ENCODE measurements at places on chromosomes 12 and 14.

- DNase-seq: no peak
These were observed 416.2 kb downstream of the EGLN3 start for GRCh38 chr14:33534632-33535031.

DNA sequence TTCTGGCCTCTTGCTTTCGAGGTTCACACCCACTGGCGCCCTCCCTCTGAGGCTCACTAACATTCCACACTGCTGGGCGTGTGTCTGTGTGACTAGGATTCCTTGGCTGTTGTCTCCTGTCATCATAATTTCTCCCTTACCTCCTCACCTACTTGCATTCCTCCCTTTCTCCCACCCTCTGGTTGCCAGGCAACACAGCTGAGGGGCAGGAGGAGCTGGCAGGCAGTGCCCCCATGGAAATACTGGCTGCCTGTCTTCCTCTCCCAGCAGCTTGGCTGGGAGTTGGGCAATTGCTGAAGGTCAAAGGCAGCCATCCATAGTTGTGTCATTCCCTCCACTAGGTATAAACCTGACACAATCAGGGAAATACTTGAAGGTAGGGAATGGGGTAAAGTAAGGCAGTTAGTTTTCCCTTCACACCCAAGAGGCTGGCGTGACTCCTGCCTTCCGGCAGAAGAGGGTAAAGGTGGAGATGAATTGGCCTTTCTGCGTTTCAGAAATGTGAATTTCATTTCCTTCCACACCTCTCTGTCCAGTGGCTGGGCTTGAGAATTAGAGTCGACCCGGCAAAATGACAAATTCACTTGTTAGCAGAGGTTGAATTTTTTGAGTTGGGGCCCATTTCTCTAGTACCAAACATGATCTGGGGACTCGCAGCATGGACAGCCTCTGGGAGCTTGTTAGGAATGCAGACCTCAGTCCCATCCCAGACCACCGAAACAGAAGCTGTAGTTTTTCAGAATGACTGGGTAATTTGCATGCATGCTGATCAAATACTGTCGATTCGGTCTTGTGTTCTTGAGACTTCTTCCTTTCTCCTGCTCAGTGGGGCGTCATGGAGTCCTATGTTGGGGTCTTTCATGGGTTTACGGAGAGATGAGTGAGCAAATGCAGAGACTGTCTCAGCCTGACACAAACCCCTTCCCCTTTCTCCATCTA lies 24.3 kb upstream of the EMP1 start:
- no peak for DNase-seq

GRCh38 chr14:93185349-93185720 lies 218 bp downstream of the LYSET start:
- DNase-seq: no peak

DNA sequence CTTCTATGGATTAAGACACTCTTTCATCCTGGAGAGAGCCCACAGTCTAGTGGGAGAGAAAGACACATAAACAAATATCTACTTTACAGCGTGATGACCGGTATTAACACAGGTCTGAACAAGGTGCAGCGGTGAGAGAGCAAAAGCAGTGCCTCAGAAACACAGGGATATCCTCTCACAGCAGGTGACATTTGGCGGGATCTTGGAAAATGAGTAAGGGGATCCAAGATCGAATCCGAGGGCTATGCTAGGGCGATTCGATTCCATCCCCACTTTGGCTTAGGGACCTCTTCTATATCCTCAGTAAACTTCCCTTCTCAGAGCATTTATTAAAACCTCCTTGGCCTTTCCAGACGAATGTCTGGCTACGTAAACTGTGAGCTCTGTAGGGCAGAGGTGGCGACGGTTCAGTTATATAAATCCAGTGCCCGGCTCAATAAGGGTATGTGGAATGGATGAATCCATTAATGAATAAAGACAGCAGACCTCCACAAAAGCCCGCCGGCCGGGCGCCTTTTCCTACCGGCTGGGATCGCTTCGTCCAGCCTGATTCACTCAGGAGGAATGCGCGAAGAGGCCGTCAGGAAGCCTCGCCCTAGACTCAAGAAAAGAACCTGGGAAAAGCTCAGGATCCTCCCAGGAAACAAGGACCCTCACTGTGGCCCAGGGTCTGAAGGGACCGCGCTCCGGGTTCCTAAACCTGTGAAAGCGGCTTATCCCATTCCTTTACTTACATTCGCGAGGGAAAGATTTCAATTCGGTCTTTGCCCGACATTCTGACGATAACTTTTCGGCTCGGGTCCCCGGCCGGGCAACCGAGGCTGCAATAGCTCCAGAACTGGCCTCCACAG lies 455 bp downstream of the ATP6V1D start:
- DNase-seq: no peak

DNA sequence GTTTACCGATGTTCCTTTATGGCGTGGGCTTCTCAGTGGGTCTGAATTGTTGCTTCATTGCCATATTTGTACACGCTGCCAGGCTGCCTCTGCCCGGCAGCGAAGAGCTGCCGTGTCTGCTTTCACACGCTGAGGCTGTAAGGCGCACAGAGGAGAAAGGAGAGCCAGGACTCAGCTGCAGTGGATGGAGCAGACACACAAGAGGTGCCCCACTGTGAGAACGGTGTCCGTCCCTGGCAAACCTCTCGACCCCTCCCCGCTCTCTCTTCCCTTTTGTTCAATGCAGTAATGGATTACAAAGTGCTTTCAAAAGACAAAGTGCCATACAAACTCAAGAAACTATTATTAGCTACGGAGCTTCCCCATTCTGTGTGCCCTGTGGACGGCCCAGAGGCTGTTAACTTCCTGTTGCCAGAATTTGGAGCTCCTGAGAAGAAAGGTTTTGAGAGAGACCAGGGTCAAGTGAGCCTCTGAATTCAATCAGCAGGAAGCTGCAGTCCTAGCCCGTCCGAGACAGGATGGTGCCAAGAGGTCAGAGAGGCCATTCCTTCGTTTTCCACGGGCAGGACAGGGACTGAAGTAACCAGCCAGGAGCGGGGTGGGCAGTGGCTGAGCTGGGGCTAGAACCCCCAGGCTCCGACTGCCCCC lies 15.8 kb downstream of the CCND2 start:
- DNase-seq: peak; percentile 46

GRCh38 chr14:91246051-91246852 lies 1.7 kb upstream of the GPR68 start:
- no peak for DNase-seq

DNA sequence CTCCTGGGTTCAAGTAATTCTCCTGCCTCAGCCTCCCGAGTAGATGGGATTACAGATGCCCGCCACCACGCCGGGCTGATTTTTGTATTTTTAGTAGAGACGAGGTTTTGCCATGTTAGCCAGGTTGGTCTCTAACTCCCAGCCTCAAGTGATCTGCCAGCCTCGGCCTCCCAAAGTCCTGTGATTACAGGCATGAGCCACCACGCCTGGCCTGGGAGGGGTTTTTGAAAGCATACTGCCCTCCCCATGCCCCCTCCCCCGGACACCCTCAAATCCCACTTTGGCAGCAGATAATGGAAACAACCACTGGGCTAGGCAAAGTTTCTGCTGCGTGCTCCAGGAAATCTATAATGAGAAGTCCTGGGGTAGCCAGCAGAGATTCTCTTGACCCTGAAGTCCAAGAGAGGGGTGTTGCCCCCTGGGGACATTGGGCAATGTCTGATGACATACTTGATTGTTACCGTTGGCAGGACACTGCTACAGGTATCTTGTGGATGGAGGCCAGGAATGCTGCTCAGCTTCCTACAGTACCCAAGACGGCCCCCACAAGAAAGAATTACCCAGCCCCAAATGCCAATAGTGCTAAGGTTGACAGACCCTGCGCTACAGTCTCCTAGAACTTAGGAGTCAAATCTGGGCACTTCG lies 18.7 kb upstream of the FBXO21 start:
- no peak for DNase-seq

- no peak for DNase-seq
These were observed 87.9 kb downstream of the PTPN11 start for GRCh38 chr12:112506513-112507166.

GRCh38 chr14:100844082-100844408 lies 18.1 kb downstream of the MEG3 start:
- no peak for DNase-seq

GRCh38 chr12:47941475-47941780 lies 22.0 kb upstream of the TMEM106C start:
- DNase-seq: no peak

- DNase-seq: no peak
These were observed 64.8 kb downstream of the PTHLH start for GRCh38 chr12:27907766-27908165.

- no peak for DNase-seq
These were observed 332.6 kb downstream of the SLC16A7 start for GRCh38 chr12:59928416-59928815.

DNA sequence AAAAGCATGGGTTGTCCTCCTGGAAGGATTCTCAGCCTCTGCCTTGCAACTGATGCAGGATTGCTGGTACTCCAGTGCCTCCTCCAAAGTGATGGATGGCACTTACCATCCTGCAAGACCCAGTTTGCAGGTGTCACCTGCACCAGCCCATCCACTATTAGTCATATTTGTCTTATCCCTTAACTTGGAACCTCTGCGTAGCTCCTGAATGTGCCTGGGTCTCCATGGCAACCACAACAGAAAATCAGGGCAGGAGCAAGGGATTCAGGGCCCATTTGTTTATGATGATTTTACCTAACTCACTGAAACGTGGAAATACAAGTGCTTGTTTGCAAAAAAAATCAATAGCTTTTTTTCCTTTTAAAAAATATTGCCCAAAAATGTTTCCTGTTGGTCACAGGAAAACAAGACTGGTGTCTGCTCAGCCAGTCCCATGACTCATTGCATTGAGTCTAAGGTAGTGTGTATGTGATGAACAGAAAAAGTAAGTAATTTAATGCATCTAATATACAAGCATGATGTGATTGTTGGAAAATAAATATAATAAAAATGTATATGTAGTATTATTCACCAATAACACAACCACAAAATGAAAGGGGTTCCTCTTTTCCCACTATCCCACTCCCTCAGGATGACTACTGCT lies 1196.3 kb upstream of the TMEM132C start:
- DNase-seq: no peak

DNA sequence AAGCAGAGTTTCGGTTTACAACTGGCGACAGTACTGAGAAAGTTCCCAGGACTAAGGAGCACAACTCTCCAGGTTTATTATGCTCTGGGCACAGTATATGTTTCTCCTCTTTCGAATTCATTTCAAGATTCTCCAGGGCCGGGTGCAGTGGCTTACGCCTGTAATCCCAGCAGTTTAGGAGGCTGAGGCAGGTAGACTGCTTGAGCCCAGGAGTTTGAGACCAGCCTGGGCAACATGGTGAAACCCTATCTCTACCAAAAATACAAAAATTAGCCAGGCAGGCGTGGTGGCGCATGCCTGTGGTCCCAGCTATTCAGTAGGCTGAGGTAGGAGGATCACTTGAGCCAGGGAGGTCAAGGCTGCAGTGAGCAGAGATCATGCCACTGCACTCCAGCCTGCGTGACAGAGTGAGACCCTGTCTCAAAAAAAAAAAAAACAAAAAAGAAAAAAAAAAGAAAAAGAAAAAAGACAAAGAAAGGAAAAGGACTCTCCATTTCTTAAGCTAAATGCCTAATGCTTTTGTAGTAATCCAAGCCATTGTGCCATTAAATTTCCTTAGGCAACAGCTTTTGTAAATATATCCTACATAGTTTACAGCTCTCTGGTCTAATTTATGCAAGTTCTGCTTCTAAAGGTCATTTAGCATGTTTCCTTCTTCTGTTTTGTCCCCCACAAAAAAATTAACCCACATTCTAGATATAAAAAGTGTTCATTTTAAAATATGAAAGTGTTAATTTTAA lies 34.8 kb downstream of the ATL1 start:
- DNase-seq: no peak

DNA sequence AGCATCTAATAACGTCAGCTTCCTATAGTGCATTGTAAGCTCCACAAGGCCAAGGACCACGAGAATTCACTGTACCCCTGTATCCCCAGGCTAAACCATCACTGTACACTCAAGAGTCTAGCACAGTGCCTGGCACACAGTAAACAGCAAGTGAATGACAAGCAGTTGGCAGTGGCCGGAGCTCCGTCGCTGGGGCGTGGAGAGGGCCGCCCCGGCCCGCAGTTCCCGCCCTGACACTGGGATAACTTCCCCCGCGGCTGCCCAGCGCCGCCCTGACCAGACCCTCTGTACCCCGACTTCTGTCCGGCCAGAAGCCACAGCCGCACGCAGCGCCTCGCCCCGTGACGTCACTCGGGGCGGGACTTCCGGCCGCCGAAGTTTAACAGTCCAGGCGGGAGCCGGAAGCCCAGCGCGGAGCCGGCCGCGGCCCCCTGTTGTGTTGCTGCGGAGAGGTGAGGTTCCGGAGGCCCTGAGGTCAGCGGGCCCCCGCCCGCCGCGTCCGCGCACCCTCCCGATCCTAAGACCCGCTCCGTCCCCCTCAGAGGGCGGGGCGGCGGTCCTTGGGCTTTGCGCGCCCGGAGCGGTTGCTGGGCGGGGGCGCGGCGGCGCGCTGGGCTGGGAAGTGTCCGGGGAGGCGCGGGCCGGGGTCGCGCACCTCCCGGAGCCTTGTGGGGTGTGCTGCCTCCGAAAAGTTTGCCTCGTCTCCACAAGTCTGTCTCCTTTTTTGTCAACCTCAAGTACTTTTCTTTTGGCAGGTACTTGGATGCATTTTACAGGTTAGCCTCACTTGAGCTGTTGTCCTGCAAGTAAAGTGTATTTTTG lies at the start of gene NEDD1:
Gene NEDD1 (plus strand): TSS at position 409 of the 822 bp plus-strand sequence. CDS start 2,503 bp downstream, outside the sequence.
- peak; percentile 80 for DNase-seq

DNA sequence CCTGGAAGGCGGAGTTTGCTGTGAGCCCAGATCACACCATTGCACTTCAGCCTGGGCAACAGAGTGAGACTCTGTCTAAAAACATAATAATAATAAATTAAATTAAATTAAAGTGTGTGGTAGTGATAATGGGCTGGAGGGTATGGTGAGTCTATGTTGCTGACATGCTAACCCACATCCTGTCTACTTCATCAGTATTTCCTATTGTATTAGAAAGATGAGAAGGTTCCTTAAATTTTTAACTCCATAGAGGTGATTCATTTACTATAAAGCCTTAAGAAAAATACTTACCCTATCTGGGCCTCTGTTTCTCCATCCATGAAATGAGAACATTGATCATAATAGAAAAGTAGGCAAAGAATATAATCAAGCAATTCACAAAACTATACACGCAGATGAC lies 280.5 kb downstream of the FBXL14 start:
- no peak for DNase-seq

GRCh38 chr14:71931492-71932228 lies 569 bp upstream of the RGS6 start:
- DNase-seq: peak; percentile 31

GRCh38 chr12:56079723-56080555 lies at the start of gene ERBB3:
TSS of gene ERBB3 (plus strand) at chr12:56080165. CDS start at chr12:56080301, 136 bp downstream.
- DNase-seq: peak; percentile 88

All from globus pallidus (tissue), 1 donor.